Activated CD4-positive, alpha-beta memory T cell treated with anti-CD3 and anti-CD28 coated beads for 36 hours (primary cell): ENCODE measurements at places on chromosomes 13 and 19.

DNA sequence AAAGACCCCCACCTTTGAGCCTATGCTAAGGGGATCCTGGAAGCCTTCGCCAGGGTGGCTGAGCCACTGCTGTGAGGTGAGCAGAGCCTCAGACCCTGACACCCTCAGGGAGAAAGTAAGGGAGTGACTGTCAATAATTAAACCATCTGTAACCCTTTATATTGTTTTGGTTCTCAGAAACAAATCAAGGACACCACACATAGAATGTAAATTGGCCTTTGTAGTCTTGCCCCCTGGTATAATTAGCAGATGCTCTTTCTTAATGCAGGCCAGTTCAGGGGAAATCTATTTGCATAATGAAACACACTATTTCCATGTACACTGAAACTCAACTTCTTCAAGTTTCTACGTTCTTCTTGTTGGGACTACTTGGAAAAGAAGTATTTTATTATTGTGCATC lies 127.7 kb upstream of the EDNRB start:
- no peak for DNase-seq

- no peak for DNase-seq
Measured at GRCh38 chr13:46143184-46143701, 38.4 kb upstream of the CPB2 start.

DNA sequence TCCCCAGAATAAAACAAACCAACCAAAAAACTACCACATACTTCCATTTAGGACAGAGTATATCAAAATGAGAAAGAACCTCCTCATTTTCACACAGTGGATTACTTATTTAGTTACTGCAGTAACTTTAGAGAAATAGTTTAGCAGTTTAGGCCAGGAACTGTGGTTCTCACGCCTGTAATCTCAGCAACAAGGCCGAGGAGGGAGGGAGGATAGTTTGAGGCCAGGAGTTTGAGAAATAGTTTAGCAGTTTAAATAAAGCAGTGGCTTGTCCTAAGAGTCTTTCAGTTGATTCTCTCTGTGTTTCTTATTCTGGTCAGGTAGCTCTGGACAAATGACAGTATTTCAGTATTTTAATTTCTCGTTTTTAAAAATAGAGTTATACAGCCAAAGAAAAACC lies 9.4 kb downstream of the HMGB1 start:
- no peak for DNase-seq

DNA sequence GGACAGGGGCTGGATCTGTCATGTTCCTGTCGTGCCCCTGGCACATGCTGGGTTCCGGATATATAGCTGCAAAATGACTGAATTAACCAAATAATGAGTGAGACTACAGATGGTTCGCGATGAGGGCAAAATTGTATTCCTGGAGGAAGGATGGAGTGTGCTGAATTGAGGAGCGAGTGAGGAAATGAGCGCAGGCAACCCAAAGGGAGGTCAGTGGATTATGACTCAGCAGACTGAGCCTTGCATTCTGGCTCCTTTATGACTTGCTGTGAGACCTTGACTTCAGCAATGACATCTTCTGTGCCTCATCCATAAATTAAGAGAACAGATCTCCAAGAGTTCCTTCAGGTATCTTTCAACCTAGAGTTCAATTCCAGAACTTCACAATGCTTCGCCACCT lies 115.0 kb upstream of the CLDN10 start:
- DNase-seq: no peak

GRCh38 chr13:82370316-82370715 lies 1512.0 kb downstream of the SLITRK1 start:
- DNase-seq: no peak

GRCh38 chr19:44725251-44725650 lies 23.3 kb upstream of the BCL3 start:
- DNase-seq: no peak

GRCh38 chr13:48066310-48066989 lies 28.5 kb downstream of the MED4 start:
- DNase-seq: peak; percentile 60

DNA sequence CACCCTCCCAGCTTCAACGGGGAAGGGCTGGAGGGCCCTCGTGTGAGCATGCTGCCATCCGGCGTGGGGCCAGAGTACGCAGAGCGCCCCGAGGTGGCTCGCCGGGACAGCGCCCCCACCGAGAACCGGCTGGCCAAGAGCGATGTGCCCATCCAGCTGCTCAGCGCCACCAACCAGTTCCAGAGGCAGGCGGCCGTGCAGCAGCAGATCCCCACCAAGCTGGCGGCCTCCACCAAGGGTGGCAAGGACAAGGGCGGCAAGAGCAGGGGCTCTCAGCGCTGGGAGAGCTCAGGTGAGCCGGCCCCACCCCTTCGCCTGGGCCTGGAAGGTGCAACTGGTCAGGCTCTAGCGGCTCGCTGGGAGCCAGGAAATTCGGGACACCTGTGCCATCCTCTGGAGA lies 20.0 kb downstream of the PEX11G start:
- no peak for DNase-seq

DNA sequence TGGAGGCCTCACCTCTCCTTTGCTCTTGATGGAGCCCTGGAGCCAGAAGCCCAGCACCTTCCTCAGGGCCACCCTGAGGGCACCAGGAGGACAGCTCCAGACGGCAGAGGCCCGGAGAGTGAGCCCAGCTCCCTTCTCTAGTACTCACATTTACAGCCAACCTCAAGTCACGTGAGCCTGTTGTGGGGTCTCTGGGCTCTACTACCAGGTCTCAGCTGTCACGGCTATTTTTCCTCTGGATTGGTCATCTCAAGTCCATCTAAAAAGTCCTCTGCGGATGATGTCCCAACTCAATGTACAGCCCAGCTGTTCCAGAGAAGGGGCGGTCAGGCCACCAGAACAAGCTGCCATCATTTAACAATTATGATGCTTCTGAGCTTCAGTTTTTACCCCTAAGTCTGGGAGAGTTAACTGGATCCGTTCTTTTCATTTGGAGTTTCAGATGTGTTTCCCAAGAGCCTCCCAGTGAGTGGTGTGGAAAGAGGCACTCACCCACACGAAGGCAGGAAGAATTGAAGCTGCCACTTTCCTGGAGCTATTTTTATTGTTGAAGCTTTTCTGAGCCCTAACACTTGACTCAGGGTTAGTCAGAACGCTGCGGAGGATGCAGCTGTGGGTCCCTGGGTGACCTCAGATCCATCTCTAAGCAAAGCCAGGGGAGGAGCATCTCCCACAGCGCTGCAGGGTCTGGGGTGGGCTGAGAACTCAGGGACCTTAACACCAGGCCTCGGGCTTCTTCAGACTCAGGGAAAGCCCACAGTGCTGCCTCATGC lies 143.5 kb upstream of the UBL3 start:
- DNase-seq: no peak

DNA sequence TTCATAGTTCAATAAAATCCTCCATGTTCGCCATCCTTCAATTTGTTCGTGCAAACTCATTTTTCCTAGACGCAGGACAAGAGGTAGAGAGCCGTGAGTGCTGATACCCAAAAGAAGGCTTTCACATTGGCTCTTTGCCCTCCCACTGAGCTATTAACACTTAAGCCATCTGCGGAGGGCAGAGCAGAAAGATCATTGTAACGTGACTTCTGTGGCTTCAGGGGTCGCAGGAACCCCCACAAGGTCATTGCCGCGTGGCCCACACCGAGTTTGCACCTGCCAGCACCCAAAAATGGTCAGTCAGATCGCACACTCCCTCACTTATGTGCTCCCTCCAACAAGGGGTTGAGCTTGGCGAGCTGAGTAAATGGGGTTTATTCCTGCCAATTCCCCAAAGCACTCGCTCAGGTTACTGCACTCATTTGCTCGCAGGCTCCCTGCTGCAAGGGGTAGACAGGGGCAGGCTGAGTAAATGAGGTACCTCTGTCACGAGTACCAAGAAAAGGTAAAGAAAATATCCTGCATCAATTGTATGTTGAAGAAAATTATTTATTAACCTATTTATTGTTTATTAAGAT lies 144.1 kb downstream of the PRR20E start:
- no peak for DNase-seq

- no peak for DNase-seq
Measured at GRCh38 chr13:24223341-24224231, 63.1 kb downstream of the SPATA13 start.

- DNase-seq: no peak
Measured at GRCh38 chr19:42926781-42927180, 9.1 kb upstream of the PSG6 start.

DNA sequence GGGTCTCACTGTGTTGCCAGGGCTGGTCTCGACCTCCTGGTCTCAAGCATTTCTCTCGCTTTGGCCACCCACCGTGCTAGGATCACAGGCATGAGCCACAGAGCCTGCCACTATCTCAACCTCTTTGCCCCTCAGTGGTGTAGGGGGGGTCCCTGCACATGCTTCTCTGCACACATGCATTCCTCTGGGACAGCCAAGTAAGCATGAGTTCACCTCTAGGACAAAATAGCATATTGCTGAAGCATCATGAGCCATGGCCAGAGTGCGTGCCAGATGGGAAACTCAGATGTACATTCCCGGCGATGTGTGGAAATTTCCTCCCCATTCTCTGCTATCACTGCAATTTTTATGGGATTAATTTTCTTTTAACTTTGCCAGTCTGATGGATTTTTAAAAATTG lies 23.1 kb downstream of the CHAF1A start:
- DNase-seq: no peak

DNA sequence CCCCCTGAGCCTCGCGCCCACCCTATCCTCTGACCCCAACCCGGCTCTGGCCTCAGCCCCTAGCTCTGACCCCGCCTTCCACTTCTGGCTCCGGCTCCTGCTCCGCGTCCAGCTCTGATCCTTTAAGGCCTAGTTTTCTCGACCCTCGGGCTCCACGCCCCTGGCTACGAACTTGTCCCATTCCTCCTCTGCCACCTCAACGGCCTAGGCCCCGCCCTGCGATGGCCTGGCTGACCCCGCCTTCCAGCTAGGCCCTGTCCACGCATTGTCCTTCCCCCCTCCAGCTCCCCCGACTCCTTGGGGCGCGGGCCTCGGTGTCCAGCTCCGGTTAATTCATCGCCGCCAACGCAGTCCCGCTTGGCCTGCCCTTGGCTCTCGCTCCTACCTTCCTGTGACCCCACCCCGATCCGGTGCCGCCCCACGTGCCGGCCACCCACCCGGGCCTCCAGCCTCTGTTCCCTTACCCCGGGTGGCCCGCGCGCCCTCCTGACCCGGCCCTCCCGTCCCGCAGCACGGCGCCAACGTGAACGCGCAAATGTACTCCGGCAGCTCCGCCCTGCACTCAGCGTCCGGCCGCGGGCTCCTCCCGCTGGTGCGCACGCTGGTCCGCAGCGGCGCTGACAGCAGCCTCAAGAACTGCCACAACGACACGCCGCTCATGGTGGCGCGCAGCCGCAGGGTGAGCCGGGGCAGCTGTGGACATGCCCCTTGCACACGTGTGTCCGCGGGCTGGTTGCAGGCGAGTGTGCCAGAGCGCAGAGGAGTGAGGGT lies 9.4 kb downstream of the BCL3 start:
- DNase-seq: no peak

GRCh38 chr13:48579165-48579918 lies 46.5 kb upstream of the RCBTB2 start:
- no peak for DNase-seq

DNA sequence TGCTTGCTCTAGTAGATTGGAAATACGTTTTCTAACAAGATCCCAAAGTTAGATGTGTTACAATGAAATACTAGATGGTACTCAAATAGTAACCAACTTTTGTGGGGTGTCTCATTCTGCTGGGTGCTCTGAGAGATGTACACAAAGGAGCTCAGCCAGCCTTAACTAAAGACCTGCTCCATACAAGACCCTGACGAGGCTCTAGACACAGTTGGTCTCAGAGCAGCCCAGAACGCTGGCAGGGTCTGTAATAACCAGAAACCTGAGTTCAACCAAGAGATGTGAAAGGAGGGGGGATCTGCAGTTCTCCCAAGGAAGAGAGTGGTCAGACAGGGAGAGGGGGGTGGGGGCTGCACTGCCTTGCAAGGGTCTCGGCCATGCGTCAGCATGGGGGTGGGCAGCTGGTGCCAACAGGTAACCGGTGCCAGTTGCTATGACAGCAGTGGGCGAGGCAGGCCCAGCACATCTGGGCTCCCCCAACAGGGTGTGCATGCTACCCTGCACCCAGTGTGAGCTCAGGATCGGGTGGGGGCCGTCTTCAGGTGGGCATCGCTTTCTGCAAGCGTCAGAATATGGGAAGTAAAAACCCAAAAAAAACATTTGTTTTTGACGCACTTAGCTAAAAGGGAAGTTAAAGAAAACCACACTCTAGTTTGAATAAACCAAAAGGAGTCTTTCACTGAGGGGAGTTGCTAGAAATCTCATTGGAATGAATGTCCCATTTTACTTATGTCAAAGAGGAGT lies 68.0 kb upstream of the GPR183 start:
- peak; percentile 21 for DNase-seq

DNA sequence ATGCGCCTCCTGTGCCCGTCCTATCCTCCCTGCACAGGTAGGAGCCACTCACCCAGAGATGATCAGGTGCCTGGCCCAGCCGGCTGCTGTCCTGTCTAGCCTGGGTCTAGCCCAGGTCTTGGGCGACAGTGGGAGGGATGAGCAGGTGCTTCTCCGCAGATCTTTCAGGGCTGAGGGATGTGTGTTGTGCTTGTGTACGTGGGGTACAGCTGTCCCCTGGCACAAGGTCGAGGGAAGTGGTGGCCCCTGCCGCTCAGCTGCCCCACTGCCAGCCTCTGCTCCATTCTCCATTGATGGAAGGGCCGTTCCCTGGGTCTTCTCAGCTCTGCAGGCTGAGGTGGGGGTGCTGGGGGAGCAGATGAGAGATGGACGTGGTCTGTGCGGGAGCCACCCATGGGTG lies 13.0 kb downstream of the WTIP start:
- no peak for DNase-seq

DNA sequence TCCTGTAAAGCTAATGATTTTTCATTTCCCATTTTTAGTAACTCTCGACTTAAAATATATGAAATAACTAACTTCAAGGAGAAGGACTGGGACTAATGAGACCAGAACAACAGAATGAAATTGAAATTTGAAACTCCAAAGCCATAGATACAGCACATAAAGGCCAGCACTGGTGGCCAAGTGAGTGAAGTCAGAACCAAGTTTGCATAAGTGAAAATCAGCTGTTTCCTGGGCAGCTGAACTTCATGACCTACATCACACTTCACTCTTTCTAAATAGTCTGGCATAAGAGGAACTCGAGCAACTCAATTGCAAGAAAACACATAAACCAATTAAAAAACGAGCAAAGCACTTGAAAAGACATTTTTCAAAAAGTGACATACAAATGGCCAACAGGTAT lies 84.5 kb downstream of the DCLK1 start:
- DNase-seq: no peak

GRCh38 chr19:53898636-53899341 lies 10.3 kb upstream of the CACNG7 start:
- no peak for DNase-seq
